NCI-H187 treated with DMSO at 0.1 percent for 48 hours (cell line): ENCODE measurements at places on chromosomes 6 and 20.
A peak's percentile ranks its signal among the peaks of the same experiment; 100 is the strongest.

DNA sequence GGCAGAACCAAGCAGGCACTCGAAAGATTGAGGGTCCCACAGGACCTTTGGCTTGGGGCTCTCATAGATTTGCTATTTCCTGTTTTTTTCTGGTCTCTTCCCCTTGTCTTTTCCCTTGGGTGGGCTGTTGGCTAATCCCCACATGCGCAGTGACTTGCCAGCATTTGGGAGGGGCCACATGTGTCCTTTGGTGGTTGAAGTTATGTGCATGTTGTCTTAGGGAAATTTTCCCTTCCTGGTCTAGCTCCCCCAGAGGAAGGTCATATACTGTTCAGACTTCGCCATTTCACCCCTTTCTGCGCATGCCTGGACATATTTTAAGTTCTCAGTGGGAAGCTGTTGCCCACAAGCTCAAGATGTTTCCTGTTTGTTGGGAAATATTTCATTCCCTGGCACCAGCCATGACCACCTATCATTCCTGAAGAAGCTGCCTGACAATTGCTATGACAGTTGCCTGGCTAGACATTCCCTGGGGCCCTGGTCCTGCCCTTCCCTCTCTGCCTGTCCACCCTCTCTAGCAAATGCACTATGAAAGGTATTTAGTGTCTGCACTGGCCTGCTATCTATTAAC, 156.2 kb upstream of the THBS2 start:
- no peak for DNase-seq

- DNase-seq, result no peak
Measured at GRCh38 chr6:44285552-44286284, 15.5 kb downstream of the TMEM151B start.

GRCh38 chr6:22083119-22083518, 213.7 kb downstream of the PRL start:
- DNase-seq, result no peak

DNA sequence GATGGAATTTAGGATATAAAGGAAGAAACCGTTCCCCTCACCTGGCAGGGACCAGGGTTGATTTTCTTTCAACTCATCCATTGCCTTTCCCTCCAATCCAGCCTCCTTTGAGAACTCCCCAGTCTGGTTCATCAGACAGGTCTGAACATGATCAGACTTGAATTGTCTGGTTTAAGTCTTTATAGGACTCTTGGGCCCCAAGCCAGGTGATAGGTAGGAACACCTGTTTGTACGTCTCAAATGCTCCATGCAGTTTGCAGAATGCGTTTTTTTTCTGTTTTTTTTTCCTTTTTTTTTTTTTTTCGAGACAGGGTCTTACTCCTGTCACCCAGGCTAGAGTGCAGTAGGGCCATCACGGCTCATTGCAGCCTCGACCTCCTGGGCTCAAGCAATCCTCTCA, 4.1 kb upstream of the CEP250 start:
- peak; percentile 75 for DNase-seq

DNA sequence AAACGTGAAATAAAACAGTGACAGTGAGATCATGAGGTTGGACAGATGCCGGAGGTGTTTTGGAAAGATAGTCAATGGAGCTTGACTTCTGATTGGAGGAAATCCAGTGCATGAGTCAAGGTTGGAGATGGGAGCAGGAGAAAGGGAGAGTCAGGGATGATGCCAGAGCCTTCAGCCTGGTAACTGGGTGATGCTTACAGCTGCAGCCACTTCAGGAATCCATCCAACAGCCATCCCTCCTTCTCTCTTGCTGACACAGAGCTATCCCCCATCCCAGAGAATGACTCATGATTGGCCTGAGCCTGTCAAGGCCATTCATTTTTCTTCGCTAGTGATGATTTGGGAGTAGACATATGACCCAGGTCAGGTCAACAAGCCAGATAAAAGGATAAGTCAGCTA, 112.8 kb downstream of the SAMD5 start:
- no peak for DNase-seq

- no peak for DNase-seq
Measured at GRCh38 chr6:89116702-89117101, 1.2 kb downstream of the SRSF12 start.

DNA sequence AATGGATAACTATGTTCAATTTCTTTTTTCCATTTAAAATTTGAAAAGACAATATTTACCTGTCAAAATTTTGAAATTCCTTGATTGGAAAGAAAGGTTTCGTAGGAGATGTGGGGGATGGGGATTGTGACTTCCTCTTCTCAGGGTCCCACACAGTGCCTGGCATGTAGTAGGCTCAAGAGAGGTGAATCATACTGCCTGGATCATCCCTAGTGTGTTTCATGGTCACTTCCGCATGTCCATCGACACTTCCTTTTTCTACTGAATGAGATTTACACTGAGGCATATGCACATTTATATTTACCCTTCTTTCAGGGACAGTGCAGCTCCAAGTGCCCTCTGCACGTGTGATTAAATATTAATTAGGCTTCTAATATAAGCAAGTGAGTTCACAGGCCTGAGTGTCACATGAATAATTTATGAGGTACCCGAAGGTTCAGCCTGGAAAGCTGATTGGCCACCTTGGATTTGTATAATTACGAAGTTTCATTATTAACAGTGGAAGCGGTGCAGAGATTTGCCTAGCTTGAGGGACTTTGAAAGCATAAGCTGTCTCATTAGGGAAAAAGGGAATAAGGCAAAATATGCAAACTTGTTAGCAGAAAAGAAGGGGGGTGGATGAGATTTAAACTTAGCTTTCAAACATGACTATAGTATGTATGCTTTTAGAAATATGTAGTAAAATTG, 177.5 kb upstream of the MMS22L start:
- DNase-seq, result no peak
